Mammary epithelial cell (primary cell): ENCODE measurements at places on chromosomes 1 and 21. TPM values are rescaled to one million over a fixed set of nuclear protein-coding genes. Genes with fewer than 3 reads are reported as not detected.
A peak's percentile ranks its signal among the peaks of the same experiment; 100 is the strongest.

GRCh38 chr1:43052786-43053439 is 94.2 kb upstream of the SLC2A1 start:
- DNase-seq, result no peak

SPRR1A gene
- not detected for polyA plus RNA-seq

GRCh38 chr1:198556971-198557370 is 16.5 kb upstream of the ATP6V1G3 start:
- no peak for DNase-seq

SPRR2B gene
- polyA plus RNA-seq, result not detected

DNA sequence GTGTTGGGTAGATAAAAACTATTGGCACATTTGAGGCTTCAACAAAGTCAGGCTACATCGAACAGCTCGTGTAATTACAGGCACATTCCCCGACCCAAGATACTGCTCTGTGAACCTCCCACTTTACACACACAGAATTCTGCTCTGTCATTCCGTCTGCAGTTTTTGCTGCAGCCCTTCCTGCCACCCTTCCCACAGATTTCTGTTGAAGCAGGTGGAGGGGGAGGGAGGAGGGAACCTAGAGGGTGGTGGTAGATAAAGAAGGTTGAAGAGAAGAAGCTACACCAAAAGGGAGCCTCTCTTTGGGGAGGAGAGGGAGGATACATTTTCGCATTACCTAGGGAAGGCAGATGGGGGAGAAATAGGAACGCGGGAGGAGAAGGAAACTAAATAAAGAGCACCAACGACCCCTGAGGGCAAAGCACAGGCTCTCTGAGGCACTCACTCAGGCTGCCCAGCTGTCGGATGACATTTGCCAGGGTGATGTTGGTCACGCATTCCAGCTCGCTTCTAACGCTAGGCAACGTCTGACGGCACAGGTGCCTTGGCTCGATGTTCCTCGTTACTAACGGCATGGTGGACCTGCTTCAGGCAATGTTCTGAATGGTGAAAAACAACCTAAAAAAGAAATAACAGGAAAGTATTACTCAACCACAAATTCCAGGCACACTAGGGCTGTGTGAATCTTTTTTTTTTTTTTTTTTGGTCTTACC is 36.0 kb downstream of the GPR3 start:
- no peak for DNase-seq

DMBX1 gene
- polyA plus RNA-seq, result not detected

- DNase-seq, result no peak
These were observed 228.7 kb downstream of the CRB1 start for GRCh38 chr1:197496722-197497121.

DNA sequence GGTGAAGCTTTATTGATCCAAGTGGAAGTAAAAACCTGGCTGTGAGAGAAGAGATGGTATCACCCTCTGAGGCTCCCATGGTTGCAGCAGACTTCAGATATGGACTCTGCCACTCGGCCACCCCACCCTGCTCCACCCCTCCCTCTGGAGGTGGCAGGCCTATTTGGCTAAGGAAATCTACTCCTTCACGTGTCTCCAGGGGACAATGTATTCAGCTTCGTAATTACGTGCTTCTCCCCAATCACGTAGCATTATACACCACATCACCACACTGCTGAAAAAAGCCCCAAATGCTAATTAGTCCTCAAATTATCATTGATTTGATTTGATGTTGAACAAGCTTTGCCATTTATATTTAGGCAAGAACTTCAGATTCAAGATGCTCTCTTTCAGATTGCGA is 220.7 kb downstream of the OMA1 start:
- no peak for DNase-seq

DNA sequence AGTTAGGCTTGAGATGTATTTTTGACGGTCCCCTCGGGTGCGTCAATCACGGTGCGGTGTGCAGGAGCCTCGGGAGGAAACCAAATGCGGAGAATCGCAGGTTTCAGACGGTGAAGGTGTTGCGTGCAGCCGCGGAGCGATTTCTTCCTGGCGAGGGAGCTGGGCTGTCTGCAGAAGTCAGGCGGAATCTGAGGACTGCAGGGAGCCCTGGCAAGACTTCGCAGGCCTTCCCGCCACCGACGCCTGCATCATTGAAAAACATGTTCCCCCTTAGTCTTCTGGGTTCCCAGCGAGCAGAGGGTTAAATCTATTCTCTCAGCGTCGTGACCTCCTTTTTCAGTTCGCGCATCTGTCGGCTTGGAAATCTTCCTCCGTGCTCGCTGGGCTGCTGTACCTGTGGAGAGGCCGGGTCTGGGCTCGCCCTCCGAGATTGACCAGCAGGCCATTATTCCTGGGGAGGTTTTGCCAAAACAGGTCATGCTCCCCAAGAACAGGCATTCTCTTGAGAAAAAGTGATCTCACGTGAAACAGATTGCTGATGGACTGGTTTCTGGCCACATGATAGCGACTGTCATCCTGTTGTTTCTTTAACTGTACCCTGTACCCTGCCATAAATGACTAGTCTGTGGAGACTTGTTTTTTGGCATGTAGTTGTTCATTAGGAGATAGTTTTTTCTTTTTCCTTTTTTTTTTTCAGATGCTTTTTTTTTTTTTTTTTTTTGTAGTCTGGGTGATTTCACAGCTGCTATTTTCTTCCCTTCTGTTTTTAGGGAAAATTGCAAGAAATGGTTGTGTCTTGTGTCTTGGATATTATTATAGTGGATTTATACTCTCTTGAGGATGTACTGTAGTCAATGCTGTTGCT is 894 bp downstream of the EPB41 start:
- peak; percentile 69 for DNase-seq

DNA sequence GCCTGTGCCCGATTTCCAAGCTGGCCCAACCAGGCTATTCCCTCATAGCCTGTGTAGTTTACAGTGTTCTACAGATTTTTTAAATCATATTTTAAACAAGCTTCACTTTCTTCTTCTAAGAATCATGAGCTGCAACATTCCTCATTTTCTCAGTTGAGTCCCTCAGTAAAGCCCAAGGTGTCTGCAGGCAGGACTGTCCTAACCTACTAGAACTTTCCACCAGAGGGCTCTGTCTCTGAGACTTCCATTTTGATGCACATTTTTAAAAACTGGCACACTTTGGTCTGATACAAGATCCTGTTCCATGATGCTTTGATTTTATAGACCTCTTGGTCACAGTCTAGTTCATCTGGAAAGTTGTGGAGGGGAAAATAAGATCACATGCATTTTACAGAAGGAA is 21.6 kb upstream of the SLAMF6 start:
- no peak for DNase-seq

DNA sequence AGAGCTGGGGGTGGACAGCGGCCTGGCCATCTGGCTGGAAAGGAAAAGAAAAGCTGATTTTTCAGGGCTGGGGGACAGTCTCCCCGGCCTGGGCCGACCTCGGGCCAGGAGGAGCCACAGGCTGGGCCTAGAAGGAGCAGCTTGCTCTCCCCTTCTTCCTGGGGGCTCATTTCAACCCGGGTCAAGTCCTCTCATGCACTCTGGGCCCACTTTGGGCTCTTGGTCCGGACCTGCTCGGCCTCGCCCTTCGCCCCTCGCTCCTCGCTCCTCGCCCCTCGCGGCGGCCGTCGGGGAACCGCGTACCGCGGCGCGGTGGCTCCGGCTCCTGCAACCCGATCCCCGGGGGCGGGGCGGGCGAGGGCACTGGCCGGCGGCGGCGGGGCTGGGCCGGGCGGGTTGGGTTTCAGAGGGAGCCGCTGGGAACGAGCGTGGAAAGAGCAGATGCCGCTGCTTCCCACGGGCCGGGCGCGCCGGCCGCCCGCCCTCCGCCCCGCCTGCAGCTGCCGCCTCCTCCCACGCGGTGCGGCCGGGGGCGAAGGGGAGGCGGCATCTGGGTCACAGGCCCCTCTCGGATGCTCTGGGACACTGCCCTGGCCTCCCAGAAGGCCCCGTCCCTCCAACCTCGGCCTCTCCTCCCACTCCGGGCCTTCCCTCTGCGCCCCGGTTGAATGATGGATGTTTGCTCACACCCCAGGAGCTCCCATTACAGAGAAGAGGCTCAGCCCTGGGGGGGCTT is 6.6 kb downstream of the HEYL start:
- DNase-seq, result no peak

DNA sequence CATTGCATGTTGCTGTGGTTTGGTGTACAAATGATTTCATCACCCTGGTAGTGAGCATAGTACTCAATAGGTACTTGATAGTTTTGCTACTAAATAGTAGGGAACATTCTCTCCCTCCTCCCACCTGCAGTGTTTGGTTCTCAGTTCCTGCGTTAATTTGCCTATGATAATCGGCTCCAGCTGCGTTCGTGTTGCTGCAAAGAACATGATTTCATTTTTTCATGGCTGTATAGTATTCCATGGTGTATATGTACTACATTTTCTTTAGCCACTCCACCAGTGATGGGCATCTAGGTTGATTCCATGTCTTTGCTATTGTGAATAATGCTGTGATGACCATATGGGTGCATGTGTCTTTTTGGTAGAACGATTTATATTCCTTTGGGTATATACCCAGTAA is 903.4 kb downstream of the TTLL7 start:
- no peak for DNase-seq

HES3 gene
- polyA plus RNA-seq, result not detected

CDA gene
- 371 TPM for polyA plus RNA-seq

DNA sequence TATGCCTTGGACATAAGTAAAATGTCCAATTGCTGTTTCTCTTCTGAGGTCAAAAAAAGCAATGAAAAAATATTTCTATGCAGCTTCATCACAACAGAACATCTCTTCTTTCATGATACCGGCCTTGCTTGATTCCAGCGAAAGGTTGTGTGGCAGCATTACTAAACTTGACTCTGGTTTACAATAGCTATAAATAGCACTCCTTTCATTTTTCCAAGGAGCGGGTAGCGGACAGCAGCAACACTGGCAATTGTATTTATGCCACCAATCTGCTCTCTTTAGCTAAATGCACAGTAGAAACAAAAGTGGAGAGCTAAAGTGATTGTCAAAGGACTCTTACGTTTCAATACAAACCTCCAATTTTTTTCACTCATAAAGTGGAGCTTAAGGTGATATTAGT is 7.5 kb upstream of the DAB1 start:
- DNase-seq, result no peak

ATP1A2 gene
- polyA plus RNA-seq, result not detected

DNA sequence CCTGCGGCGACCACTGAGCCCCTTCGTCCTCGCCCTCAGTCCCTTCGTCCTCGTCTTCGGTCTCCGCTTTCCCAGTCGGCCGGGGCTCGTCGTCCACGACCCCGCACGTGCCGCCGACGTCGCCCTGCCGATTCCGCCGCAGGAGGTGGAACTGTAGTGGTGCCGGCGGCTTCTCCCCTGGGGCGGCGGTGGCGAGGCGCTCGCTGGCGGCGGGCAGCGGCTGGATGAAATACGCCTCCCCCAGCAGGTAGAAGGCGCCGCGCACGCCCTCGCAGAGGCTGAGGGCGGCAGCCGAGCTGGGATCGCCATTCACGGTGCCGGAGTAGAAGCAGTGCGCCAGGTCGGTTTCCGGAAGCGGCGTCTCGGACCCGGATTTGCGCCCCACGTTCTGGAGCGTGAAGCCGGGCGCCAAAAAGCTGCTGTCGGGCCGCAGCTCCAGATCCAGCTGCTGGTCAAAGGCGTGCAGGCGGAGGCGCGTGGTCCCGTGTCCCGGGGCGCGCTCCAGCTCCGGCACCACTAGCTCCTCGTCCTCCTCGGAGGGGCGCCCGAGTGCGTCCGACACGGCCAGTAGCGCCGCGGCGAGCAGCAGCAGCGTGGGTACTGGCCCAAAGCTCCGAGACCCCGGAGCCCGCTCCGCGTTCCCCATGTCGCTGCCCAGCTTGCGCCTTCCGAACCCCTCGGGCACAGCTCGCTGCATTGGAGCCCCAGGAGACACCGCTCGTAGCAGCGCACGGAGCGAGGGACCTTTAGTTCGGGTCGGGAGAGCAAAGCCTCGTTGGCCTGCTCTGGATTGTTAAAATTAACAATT is 747 bp downstream of the ADAMTS1 start:
- peak; percentile 64 for DNase-seq

DNA sequence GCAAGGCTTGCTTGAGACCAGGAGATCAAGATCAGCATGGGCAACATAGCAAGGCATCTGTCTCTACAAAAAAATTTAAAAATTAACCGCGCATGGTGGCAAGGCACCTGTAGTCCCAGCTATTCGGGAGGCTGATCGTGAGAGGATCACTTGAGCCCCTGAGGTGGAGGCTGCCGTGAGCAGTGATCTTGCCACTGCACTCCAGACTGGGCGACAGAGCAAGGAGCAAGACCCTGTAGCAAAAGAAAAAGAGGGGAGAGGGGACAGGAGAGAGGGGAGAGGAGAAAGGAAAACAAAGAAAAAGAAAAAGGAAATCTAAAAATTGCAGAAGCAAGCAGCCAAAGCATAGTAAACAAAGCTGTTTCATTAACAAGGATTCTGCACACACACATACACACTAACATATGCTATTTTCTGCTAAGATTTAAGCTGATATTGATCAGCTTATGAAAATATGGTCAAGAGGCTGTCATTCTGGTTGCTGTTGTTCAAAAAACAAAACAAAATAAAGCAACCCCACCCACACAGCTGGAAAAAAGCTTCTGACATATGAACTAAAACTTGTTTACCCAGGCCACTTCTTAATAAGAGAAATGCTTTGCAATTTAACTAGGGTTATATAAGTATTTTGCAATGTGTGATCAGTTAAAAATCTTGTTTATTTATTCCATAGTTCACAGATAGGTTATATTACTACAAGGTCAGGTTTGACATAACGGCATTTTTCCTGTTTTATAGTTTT is 1.8 kb downstream of the ARNT start:
- no peak for DNase-seq

DNA sequence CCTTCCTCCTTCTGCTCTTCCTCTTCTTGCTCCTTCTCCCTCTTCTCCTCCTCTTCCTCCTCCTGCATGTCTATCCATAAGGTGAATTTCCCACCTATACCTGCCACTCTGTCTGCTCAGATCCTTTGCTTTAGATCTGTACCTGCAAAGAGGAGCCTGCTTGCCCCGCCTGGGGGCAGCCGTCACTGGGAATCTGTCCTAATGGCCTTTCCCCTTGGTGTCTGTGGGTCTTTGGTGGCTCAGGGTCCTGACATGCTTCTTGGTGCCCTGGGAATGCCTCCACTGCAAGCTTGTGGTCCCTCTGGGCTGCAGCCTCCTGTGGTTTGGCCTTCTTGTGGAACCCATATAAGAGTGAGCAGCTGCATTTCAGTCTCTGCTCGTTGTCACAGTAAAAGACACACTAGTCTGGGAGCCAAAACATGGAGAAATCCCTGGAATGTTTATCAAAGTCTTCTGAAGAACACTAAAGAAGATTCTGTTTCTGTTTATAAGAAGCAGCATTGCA is 79.5 kb upstream of the CSF3R start:
- no peak for DNase-seq

GRCh38 chr1:211947396-211948295 is 87.7 kb downstream of the INTS7 start:
- DNase-seq, result no peak
